ENCODE measurements at places on chromosomes 1 and 21.

DNA sequence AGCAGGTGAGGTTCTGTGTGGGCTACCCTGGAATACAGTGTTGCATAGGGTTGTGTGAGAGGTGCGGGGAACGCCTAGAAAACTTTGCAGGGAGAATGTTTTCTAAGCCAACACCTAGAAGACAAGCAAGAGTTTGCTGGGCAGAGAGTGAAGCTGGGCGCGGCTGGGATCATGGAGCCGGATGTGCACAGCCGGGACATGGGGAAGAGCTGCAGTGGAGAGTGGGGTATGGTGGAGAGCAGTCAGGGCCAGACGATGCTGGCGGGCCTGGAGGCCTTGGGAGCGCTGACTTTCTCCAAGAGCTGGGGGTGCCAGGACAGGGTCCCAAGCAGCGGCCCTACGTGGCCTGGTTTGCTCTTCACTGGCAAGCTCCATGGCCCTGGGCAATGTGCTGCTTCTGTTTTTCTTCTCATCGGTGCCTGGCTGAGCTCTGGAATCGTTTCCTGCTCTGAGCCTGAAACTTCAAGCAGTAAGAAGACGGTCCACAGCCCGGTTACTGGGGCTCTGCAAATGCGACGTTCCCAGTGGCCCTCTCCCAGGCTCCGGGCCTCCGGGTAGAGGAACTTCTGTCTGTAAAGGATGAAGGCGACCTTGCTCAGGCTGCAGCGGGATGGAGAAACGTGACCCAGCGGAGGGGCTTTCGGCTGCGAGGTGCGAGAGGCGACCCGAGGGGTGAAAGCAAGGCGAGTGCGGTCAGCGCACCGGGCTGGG lies 51.9 kb upstream of the CD34 start:
- no peak for DNase-seq

GRCh38 chr21:35649186-35649585 lies 411.1 kb downstream of the SETD4 start:
- DNase-seq: no peak

DNA sequence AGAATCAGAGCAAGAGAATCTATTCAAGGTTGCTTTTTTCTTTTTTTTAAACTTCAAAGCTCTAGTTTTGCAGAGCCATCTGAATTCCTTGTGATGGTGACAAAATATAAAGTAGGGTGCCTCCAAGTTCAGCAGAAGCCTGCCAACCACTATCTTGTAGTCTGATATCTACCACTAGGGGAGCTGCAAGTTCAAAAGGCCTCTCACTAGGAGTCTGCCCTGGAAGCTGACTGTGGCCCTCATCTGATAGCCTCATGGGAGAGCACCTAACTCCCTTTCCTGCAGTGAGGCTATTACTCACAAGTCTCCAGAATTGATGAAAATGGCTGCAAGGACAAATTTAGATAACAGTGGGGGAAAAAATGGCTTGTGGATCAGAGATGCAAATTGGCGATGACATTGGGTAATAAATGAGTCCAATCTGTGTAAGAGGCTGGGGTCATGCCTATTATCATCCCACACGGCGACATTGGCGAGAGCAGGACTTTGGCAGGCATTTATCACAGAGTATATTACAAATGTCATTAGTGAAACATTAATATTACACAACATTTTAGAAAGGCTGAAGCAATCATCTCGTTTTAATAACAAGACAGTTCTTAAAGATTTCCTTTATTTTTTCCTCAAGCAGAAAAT lies 10.7 kb upstream of the ZP4 start:
- DNase-seq: no peak

- DNase-seq: no peak
Measured at GRCh38 chr1:113998361-113998760, 19.1 kb downstream of the OLFML3 start.

DNA sequence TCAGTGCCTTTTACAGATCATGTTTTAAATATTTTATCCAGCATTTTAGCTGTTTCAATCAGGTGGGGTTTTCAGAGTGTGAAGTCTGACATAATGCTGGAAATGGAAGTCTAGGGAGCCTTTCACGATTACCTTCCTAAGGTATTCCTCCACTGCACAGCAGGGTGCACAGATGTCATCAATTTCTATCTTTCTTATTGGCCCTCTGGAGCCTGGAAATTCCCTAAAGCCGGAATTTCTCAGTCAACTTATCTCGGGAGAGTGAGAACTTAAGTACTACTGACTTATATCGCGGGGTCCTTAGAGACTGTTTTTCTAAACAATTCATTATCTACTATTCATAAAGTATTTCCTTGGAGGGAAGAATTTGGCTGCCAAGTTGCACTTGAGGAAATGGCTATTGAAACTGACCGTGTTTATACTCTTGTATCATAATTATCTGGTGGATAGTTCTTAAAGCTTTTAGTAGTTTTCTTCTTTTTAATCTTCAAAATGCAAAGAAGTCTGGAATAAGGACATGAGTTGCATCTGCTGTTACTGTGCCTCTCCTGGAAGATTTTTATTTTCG lies 311.8 kb upstream of the B3GALT2 start:
- no peak for DNase-seq

DNA sequence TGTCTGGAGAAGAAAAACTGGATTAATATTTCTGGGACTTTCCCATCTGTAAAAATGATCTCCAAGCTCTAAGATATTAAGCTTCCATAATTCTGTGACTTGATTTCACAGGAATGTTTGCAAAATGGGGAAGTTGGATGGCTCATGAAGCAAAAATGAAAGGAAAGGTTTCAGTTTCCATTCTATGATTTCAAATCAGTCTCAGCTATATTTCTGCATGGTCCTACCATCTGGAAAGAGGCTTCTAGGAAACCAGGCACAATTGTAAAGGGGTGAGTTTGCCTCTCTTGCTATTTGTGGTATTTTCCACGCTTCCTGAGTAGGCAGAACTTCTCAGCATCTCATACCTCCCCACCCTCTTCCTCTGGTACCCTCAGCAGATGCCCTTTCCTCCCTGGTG lies 22.4 kb upstream of the ACTN2 start:
- DNase-seq: no peak

GRCh38 chr21:44866780-44867179 lies 6.7 kb downstream of the PTTG1IP start:
- no peak for DNase-seq

- DNase-seq: no peak
Measured at GRCh38 chr1:51557168-51557567, 38.1 kb upstream of the EPS15 start.

DNA sequence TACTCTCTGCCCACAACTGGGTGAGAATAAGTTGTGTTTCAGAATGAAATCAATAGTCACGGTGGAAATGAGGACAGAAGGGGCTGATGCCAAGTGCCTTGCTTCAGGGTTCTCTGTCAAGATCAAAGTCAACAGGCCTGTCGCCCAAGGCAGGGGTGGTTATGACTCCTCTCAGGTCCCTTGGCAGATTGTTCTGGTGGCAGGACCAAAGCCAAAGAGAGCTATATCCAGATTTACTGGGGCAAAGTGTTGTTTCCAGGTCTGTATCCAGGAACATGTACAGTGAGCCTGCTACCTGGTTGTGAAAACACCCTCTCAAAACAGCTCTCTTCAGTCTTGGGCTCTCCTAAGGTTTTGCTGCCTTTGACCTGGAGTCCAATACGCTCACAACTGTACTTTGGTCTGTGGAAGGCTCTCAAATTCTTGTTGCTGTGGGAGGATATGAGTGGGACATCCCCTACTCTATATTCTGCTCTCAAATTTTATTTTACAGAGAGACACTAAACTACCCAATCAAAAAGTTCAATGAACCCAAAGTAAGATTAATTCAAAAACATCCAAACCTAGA lies 175.1 kb upstream of the ETV3 start:
- DNase-seq: no peak

GRCh38 chr1:8816831-8817411 lies 519 bp downstream of the RERE start:
- peak; percentile 21 for DNase-seq

GRCh38 chr1:202130816-202131522 lies 8.3 kb downstream of the GPR37L1 start:
- no peak for DNase-seq

- DNase-seq: no peak
Measured at GRCh38 chr1:2819429-2819828, 17.9 kb upstream of the TTC34 start.

DNA sequence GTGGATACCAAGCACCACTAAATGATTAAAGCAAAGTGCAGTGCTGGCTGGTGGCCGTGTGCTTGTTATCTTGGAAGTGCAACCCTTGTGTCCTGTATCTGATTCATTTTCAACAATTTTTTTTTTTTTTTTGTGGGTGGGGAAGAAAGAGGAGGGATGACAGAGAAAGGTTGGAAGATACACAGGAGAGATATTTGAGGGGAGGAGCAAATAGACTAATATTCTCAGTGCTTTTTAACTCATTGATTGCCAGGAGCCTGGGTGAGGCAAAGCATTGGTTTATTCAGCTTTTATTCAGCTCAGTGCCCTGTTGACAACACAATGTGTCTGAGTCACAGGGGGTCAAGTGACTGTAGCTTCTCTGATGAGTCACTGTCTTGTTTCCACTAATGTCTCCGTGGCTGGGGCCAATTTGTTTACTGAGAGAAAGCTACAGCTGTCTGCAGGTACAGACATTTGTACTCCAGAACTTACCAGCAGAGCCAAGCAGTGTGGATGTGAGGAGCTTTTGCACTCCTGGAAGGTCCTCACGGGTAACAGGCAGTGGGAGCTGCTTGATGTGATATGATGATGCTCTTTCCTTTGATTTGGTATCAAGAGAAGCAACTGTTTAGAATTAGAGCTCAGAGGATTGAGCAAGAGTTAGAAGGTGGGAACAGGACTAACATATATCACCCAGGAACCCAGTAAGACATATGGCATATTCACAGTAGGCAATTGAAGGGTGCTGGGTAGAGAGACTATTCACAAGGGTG lies 23.6 kb upstream of the DNM3 start:
- no peak for DNase-seq

- no peak for DNase-seq
Measured at GRCh38 chr1:198205016-198205684, 48.4 kb downstream of the NEK7 start.

DNA sequence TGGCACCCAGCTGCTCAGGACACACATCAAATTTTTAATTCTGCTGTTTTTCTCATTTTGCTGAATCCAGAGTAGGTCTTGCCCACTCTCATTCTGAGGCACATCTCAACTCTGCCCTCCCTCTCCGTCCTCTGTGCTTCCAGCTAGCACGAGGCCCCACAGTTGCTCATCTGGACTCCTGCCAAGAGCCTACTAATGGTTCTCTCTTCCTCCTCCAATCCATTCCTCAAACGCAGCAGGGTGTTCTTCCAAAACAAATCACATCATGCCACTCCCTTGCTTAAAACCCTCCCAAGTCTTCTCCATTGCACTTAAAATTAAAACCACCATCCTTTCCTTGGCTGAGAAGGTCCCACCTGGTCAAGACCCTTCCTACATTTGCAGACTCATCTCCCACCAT lies 49.8 kb upstream of the SCAF4 start:
- DNase-seq: no peak

- DNase-seq: no peak
Measured at GRCh38 chr1:87956072-87956471, 627.4 kb downstream of the LMO4 start.

DNA sequence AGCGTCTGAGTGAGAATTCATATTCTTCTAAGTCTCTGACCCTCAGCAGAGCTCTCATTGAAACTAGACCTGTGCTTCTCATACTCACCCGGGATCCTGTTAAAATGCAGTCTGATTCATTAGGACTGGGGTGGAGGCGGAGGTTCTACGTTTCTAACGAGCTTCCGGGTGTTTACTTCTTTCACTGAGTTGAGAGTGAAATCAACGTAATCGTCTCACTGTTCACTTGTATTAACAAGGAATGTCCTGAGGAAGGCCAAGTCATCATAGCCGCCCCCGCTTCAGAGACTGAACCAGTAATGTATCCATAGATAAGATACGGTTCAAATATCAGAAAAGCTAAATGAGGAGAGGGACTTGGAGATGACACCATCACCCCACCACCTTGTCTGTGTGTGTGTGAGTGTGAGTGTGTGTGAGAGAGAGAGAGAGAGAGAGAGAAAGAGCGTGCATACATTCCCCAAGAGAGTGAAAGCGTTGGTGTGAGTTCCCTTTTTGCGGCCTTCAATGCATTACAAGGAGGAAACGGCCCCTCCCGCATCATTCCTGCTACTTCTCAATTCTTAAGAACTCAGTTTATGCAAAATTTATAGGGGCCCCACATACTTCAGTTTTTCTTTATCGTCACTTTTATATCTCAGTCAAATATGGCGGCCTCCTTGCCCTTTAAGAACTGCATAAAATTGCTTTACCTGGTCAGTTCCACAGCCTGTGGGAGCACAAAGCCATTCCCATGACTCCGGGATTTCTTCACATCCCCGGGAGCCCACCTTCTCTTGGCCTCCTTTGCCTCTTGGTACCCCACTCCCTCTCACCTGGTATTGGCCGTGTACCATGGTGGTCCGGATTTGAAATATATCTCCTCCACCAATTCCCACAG lies 19.8 kb downstream of the KMO start:
- peak; percentile 88 for DNase-seq

GRCh38 chr1:244322791-244323521 lies 128.8 kb downstream of the ADSS2 start:
- no peak for DNase-seq

DNA sequence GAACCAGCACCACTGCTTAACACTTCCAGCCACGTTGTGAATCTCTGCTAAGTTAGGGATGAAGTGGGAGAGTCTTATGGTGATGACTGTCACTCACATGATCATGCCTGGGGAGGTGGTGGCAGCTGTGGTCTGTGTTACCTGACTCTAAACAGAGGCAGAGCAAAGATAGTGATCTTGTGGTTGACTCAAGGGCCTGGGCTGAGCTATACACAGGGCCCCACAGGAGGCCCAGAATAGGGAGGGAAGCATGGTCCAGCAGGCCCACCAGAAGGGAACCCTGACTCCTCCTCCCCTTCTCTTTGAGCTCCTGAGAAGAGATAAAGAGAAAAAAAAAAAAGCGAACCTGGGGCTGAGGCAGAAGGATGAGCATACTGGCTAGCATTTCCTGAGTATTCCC lies 55.0 kb downstream of the PLXNA2 start:
- DNase-seq: no peak

- DNase-seq: no peak
Measured at GRCh38 chr1:223721658-223722607, 9.6 kb downstream of the CAPN2 start.

DNA sequence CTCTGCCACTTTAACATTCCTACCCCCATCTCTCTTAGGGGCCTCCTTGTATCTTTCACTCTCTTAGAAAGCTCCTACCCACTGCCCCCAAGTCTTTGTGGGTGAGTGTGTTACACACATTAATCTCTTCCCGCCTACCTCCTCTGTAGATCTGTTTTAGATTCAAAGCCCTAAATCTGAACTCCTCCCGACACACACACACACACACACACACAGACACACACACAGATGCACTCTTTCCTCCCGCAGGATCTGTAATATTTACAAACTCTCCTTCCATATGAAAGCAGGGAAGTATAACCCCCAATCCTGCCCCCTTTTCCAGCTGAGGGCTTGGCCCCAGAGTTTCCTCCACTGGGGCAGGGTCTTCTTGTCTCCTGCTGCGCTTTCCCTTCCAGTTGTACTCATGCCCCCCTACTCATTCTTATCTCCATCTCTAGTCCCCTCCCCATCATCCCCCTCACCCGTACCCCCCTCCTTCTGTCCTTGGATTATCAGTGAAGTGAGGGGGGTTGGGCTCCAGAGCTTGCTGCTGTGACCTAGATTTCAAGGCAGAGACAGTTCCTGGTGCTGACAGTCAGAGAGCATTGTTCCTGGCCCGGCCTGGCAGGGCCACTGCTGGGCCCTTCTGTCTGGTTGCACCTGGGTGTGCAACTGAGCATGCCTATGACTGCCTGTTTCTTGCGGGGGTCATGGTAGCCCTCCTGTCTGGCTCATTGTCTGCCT lies 4.3 kb downstream of the PEA15 start:
- no peak for DNase-seq

- no peak for DNase-seq
Measured at GRCh38 chr1:198113342-198113750, 43.5 kb upstream of the NEK7 start.

GRCh38 chr1:184025242-184025675 lies 12.3 kb downstream of the COLGALT2 start:
- DNase-seq: no peak
